ENCODE measurements at places on chromosomes 1 and 21. TPM values are rescaled to one million over a fixed set of nuclear protein-coding genes. Genes with fewer than 3 reads are reported as not detected.

The C1orf74 gene
- total RNA-seq = 1.1 TPM

The TMEM51 gene
- 27.8 TPM for total RNA-seq

The CHIA gene
- total RNA-seq = not detected

The APP gene
- total RNA-seq = 258 TPM

The RNU1-1 gene
- not detected for total RNA-seq
